ENCODE measurements at places on chromosomes 6 and 20.

- no peak for DNase-seq
Measured at GRCh38 chr6:126280287-126280686, 59.6 kb upstream of the CENPW start.

DNA sequence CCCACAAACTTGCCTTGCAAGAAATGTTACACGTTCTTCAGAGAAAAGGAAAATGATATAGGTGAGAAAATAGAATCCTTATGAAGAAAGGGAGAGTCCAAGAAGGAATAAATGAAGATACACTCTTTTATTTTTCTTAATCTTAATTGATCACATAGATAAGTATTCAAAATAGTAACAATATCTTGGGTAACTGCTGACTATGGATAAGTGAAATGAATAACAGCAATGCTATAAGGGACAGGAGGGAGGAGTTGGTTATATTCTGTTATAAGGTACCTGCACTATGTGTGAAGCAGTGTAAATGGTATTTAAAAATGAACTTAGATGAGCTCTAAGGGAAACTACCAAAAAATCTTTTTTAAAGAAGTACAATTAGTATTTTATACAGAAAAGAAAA lies 38.3 kb downstream of the RANBP9 start:
- no peak for DNase-seq

- no peak for DNase-seq
Measured at GRCh38 chr20:54717983-54718382, 242.6 kb downstream of the DOK5 start.

GRCh38 chr6:78810698-78811097 lies 56.7 kb upstream of the IRAK1BP1 start:
- DNase-seq: no peak

DNA sequence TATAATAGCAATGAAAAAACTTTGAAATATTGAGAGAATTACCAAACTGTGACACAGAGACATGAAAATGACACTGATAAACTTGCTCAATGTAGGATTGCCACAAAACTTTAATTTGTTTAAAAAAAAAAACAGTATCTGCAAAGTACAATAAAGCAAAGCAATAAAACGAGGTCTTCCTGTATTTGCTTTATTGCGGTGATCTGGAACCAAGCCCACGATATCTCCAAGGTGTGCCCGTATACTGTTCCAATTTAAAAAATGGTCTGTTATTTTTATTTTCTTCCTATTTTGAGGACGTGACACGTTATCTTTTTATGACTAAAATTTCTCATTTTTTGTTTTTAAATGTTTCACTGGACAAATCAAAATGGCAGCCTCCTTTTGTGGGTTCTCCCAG lies 25.5 kb downstream of the EYA2 start:
- no peak for DNase-seq

DNA sequence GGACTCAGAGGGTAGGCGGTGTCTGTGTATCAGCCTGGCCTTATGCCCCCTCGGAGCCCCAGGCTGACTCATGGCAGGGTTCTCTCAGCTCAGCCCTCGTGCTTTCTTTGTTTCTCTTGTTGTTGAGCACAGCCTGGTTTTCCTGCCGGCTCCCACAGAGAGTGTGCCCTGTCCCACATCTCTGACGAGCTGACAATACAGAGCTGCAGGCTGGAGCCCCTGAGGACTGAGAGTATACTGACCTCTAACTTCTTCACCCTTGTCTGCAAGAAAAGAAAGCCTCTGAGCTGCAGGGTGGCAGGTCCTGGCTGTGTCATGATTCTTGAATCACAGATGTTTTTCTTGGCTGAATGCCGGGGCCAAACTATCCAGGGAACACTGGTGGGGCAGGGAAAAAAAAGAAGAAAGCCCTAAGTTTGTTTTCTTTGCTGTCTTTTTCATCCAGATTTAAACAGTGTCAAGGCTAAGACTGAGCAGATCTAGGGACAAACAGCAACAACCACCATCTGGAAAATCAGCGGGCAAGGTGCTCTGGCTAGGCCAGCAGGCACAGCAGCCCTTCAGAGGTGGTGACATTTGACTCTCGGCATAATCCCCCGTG lies 63.3 kb upstream of the ZNF133 start:
- peak; percentile 59 for DNase-seq

DNA sequence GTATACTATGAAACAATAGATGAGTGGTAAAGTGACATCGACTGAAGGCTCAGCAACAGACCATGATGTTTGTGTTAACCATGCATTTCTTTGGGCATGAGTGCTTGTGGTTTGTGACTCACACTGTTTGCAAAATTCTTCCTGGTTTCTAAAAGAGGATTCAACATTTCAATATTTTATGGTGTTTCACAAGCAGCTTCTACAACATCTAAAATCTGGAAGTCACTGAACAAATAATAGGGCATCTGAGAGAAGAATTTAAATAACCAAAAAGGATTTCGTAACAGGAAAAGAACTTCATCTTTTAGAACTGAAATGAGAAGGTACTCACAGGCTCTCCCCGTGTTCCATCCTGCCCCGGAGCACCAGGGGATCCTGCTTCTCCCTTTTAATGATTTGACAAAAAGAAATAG lies 146.2 kb downstream of the COL21A1 start:
- DNase-seq: peak; percentile 15

GRCh38 chr6:80287607-80288006 lies 181.1 kb downstream of the BCKDHB start:
- DNase-seq: no peak

- no peak for DNase-seq
Measured at GRCh38 chr6:105814745-105815536, 271.2 kb upstream of the PRDM1 start.

- no peak for DNase-seq
Measured at GRCh38 chr6:168433898-168434297, 7.1 kb upstream of the SMOC2 start.

- peak; percentile 15 for DNase-seq
Measured at GRCh38 chr6:125102891-125103290, 50.7 kb upstream of the TPD52L1 start.

DNA sequence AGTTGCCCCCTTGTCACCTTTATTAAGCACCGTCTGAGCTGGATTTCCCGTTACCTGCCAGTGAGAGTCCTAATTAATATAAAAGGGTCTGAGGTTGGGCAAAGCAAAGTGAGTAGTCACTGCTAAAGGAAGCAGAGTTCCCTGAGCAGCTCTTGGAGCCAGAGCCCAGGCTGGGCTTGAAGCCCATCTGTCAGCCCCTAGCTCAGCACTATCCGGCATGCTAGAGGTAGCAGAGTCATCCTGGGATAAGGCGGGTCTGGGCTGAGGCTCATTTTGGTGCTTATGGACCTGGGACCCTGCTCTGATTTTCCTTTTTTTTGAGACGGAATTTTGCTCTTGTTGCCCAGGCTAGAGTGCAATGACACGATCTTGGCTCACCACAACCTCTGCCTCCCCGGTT lies 46.2 kb downstream of the ADNP start:
- no peak for DNase-seq

GRCh38 chr6:119110601-119111548 lies 32.4 kb upstream of the FAM184A start:
- no peak for DNase-seq

DNA sequence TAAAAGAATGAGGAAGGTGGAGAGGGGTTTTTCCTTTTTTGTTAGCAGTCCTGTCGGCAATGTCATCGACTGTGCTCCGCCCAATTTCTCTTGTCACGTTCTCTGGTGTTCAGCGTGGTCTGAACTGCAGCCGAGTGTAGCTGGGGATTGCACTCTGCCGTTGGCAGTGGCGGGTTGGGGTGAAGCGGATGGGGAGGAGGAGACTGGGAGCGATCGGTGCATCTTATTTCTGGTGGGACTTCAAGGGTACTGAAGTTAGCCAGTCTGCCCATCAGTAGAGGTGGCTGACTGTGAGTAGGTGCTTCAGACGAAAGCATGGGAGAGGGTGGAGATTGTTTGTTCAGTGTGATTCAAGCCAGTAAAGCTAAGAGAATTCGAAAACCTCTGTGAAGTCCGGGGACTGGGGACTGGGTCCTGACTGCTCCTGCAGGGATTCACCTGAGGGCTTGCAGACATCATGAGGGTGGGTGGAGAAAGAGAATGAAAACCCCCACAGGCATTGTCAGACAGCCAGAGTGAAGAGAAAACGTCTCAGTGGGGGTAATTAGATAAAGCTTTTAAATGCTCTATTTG lies 5.1 kb downstream of the RREB1 start:
- DNase-seq: no peak

GRCh38 chr6:32192608-32193039 lies at the start of gene GPSM3:
TSS of gene GPSM3 (minus strand) at chr6:32192643. CDS start at chr6:32192513, 130 bp downstream.
- DNase-seq: no peak

DNA sequence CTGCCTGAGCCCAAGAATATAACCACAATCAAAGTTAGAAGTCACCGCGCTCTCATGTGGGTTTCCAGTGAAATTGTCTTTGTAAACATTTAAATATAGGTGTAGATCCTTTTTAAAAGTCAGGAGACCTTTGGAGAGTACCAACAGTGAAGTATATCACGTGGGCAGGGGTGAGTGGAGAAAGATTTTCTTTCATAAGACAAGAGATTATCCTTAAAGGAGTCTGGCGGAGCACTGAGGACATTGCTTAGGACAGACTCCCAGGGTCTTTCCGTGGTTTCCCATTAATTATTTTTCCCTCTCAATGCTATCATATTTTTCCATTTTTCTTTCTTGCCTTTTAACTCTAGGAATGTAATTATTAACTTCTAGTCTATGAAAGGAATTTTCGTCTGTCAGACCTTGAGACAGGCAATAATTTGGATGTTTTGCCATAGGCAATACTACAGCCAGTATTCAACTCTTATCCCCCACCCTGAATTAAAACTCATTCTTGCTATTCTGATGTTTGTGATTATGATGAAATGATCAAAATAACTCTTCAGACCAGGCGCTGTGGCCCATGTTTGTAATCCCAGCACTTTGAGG lies 31.4 kb downstream of the DCBLD1 start:
- DNase-seq: no peak

DNA sequence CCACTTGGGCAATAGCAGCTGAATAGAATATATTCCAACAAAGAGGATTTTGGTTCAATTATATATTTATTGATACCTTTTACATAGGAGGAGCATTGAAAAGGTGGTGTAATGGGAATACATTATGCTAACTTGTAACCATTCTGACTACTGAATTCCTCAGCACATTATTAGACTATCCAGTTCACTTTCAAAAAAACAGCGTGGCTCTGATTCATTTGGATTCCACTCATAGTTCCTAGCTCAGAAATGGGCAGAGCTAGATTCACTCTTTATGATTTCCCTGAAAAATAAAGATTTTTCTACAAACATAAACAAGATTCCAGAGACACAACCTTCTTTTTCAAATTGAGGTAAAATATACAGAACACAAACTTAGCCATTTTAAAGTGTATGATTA lies 9.2 kb upstream of the TRERF1 start:
- DNase-seq: no peak

Data from H54 (cell line).